ENCODE measurements at places on chromosomes 1 and 21. TPM values are rescaled to one million over a fixed set of nuclear protein-coding genes. Genes with fewer than 3 reads are reported as not detected.

C1QC gene
- total RNA-seq, result 93.5 TPM

GJA5 gene
- 4.7 TPM for total RNA-seq

GRCh38 chr1:111618081-111618480 is 1.5 kb upstream of the RAP1A start:
- no peak for DNase-seq

DNA sequence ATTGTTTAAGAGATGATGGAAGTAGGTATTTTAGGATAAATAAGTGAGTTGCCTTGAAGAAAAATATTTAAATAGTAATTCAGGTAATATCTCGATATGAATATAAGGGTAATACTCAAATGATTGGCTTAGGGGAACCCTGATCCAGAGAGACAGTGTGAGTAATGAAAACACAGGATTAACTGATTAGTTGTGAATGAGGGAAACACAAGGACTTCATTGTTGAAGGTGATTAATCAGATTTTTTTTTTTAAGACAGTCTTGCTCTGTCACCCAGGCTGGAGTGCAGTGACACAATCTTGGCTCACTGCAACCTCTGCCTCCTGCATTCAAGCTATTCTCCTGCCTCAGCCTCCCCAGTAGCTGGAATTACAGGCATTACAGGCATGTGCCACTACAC is 12.7 kb downstream of the SLC25A33 start:
- DNase-seq, result no peak

DNA sequence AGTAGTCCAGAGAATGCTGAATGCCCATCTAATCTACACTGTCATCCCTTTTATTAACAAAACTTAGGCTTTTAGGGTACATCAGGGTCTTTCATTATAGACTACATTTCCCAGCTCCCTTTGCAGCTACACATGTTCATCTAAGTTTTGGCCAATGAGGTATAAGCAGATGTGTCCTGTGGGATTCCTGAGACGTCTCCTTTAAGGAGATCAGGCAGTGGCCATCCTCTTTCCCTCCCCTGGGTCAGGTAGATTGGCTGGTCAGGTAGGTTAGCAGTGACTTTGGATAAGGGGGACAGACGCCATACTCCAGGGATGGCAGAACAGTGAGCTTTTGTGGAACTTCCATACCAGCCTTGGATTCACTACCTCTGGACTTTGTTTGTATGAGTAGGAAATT is 188.3 kb downstream of the FGGY start:
- no peak for DNase-seq

GRCh38 chr1:62876535-62876934 is 92.6 kb downstream of the ATG4C start:
- no peak for DNase-seq

TMEM82 gene
- not detected for total RNA-seq
